Stimulated activated CD8-positive, alpha-beta memory T cell treated with anti-CD3 and anti-CD28 coated beads, Interleukin-7, amount 100 ng/mL, for 48 hours (primary cell): ENCODE measurements at places on chromosomes 3 and 15.

GRCh38 chr3:161026612-161027510 is 78.3 kb downstream of the B3GALNT1 start:
- no peak for DNase-seq

- DNase-seq = no peak
Measured at GRCh38 chr15:44029003-44029402, 166.1 kb downstream of the FRMD5 start.

DNA sequence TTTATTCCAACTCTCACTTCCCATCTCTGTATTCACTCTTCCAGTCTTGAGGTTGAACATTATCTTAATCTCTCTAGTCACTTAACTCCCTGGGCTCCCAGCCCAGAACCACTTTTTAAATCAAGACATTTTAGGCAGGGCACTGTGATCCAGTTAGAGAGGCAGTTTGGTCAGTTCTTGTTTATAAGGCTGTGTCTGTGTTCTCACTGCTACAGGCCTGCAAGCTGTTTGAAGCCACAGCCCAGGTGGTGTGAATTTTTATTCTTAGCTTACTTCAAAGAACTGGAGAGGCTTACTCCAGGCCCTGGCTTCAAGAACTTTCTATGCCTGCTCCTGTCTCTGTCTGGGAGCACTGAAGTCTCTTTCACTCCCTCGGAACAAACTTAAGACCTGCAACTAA is 906.1 kb downstream of the CADM2 start:
- no peak for DNase-seq

DNA sequence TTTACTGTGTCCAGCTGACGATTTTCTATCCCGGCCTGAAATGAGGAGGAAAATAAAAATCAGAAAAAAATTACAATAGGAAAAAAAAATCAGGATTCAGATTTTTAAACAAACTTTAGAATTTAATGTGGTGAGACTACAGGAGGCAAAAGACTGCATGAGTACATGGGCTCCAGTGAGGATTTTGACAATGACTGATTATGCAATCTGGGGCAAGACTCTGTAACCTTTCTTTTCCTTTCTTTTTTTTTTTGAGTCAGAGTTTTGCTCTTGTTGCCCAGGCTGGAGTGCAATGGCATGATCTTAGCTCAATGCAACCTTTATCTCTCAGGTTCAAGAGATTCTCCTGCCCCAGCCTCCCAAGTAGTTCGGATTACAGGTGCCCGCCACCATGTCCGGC is 29.9 kb downstream of the SPG11 start:
- no peak for DNase-seq

DNA sequence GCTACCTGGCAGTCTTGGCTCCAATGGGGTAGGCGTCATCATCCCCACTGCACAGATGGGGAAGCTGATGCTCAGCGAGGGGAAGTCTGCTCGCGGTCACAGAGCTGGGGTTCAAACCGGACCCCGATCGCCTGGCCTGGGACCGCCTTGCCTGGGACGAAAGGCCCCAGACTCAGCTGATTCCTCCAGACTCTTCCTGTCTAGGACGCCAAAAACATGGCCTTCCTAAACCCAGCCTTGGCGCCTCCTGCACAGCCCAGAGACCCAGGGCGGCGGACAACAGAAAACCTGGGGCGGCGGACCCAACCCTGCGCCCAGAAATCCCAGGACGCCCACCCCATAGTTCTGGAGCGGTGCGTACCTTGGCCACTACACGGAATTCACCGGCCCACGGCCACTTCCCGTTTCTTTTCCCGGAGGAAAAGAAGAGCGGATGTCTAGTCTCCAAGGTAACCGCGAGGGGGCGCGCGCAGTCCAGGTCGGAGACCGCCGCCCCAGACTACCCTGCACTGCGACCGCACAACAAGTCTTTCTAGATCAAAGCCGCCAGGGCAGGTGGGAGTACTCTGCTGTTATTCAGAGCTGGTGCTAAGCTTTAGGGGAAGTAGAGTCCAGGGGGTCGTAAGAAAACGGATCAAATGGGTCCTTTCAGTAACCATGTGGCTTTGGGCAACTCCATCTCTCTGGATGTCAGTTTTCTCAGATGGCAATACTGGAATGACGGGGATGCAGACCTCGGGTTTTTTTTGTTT is 4.9 kb upstream of the IL17RD start:
- DNase-seq = peak; percentile 39

GRCh38 chr3:10565814-10566213 is 60.4 kb upstream of the ATP2B2 start:
- no peak for DNase-seq

- no peak for DNase-seq
Measured at GRCh38 chr15:31609258-31609681, 282.6 kb downstream of the KLF13 start.

DNA sequence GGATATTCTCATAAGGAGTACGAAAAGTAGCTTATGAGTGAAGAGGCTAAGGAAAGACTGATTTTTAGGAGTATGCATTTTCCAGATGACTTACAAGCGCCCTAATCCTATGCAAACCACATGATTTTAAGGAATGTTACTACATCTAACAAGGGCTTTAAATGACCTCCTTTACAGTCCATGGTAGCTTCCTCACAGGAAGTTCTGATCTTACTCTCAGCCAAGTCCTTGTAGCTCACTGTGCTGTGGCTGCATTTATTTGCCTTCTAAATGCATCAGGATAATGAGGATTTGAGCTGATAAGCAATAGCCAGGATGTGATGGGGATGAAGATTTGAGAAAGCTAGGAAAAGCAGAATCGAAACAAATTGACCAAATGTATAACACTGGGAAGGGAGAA is 896.0 kb downstream of the MCTP2 start:
- no peak for DNase-seq

DNA sequence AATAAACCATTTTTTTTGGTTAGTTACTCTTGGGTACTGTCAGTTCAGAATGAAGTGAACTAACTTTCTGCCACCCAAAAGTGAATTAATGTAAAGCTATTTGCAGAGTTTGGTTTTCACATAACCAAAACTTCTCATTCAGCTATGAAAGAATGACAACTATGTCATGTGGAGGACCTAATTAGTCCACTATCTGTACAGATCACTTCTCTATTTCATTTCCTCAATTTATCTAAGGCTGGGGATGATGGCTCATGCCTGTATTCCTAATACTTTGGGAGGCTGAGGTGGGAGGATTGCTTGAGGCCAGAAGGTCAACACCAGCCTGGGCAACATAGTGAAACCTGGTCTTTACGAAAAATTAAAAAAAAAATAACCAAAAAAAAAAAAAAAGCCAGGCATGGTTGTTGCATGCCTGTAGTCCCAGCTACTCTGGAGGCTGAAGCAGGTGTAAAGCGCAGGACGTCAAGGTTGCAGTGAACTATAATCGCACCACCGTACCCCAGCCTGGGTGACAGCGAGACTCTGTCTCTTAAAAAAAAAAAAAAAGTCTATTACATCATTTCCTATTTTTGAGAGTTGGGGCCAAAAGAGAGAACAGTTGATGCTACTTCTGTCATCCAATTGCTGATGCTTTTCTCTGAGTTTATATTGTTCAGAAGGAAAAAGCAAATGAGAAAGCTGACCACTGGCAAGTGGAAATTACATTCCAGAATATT is 8.7 kb downstream of the HYPK start:
- no peak for DNase-seq

DNA sequence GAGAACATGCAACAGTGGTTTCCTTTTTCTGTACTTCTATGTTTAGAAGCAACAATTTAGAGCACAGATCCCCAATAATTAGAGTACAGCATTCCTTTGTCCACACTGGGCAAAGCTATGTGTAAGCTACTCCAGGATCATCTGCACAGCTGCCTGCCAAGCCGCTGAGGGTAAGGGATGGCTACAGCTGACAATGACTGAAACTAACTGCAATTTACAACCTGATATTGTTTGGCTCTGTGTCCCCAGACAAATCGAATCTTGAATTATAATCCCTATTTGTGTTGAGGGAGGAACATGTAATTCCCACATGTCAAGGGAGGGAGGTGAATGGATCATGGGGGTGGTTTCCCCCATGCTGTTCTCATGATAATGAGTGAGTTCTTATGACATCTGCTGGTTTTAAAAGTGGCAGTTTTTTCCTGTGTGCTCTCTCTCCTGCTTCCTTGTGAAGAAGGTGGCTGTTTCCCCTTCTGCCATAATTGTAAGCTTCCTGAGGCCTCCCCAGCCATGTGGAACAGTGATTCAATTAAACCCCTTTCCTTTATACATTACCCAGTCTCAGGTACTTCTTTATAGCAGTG is 54.8 kb upstream of the TNFSF10 start:
- DNase-seq = no peak

GRCh38 chr3:21154911-21155310 is 596.1 kb downstream of the ZNF385D start:
- no peak for DNase-seq
